Skeletal muscle cell (primary cell): ENCODE measurements at places on chromosomes 2 and 18.

GRCh38 chr2:172427990-172428831 is 825 bp downstream of the ITGA6 start:
- DNase-seq, result no peak

GRCh38 chr2:219297766-219298456 is 11.3 kb downstream of the PTPRN start:
- DNase-seq, result no peak

DNA sequence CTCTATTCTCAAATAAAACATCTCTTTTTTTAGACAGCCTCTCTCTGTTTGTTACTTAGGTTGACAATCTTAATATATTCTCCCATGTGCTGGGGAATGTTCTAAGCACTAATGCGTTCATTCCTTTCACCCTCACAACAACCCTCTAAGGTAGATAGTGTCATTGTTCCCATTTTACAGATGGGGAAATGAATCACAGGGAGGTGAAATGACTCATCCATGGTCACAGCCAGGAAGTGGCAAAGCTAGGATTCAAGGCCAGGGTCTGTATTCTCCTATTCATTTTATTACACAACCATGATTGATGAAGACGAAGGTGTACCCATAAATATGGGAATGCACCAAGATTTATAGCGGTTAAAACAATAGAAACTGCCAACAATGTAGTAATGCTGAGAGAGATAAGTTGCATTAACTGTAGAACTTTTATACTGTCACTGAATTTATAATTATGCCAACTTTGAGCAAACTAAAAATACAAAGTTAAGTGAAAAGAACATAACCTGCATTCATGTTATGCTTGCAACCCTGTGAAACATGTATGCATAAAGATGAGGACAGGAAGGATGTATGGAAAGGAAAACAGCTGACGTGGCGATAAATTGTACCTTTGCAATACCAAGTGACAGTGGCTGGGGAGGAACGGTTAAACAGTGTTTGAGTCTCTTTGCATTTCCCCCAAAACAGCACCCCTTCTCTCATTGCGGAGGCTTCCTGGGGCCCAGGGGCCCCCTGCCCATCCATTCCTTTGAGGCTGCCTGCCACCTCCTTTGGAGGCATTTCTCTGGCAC is 257.7 kb upstream of the AGAP1 start:
- no peak for DNase-seq

- DNase-seq, result no peak
Measured at GRCh38 chr2:85430752-85431569, 12.4 kb downstream of the SH2D6 start.

DNA sequence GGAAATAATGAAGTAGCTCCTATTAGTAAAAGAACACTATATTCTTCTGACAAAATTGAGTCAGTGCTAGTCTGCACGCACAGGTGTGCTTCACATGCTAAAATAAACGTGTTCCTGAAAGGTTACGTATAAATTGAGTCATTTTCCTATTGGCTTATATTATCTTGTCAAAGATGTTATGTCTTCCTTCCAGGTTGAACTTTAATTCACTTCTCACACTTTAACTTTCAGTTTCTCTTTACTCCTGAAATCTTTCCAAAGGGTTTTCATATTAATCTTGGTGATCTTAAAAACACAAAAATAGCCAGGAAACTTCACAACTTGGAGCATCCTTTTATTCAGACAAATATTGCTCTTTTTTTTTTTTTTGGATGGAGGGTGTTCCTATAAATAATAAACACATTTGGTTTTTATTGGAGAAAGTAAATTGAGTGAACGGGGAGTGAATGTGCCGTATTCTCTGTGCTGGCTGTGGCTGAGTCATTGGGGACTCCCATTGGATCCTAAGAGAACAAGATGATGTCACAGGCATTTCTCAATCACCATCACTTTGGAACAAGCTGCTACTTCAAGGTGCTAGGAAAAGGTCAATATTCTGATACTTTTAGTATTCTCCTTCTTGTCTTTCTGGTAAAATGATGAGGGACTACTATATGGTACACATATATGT is 150.2 kb upstream of the SPATS2L start:
- DNase-seq, result peak; percentile 85

DNA sequence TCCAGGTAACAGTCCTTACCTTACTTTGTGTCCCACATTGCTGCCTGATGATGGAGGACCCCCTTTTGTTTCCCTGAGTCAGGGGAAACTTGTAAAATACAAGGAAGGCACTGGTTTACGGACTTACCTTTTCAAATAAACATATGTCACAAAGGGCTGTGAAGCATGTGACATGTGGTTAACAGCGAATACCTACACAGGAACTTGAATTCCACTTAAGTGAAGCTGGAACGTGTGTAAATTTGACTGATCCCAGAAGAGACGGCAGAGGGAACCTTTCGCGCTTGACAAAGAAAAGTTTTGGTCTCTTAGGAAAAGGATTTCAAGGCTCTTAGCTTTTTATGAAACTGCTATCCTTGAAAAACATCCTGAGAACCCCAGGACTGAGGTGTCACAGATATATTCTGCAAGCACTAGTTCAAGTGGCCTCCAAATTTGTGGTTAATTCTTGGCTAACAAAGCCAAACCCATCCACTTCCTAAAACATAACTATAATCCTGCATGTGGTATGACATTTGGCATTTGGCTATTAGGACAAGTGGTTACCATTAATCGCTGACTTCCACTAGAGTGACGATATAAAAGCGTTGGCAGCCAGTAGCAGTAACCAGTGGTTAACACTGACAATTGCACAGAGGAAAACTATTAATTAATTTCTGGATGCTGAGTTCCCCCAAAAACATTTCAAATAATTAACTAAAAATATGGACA is 55.6 kb downstream of the ITGB6 start:
- no peak for DNase-seq

- no peak for DNase-seq
Measured at GRCh38 chr2:37869771-37870170, 55.3 kb upstream of the RMDN2 start.

- peak; percentile 15 for DNase-seq
Measured at GRCh38 chr2:135494503-135494902, 36.5 kb downstream of the ZRANB3 start.

GRCh38 chr2:190378880-190379237 is 29.3 kb upstream of the MFSD6 start:
- no peak for DNase-seq

DNA sequence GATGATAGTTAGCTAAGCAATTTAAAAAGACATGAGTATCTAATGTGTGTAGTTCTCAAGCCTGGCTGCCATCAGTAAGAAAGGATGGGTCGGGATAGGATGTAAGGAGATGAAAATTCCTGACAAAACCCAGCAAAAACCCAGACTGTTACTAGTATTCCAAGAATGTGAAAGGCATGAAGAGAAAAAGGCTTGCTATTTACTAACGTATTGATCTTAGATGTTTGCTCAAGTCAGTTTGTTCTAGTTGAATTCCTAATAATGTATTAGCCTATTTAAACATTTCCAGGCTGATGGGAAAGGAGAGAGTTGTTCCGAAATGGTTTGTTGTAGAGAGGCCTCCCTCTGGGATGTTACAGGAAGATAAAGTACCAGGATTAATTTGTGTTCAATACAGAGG is 88.2 kb downstream of the ZNF532 start:
- DNase-seq, result no peak

GRCh38 chr2:239307921-239308613 is 92.8 kb downstream of the HDAC4 start:
- DNase-seq, result no peak

DNA sequence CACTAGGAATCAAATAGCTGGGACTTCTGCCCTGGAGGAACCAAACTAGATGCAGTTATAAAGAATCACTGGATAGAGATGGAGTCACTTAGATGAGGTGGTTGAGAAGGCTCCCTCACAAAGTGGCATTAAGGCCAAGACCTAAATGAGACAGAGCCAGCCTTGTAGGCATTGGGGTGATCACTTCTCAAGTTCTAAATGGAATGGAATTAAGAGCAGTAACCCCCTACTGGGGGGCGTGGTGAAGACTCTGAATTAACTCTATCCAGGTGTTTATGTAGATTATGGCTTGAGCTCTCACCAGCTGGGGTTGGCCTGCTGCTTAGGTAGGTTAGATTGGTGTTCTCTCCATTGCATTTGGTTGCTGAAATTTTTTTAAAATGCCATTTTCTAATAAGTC is 71.3 kb downstream of the TTC27 start:
- no peak for DNase-seq

GRCh38 chr2:39678170-39678569 is 12.5 kb downstream of the TMEM178A start:
- no peak for DNase-seq

DNA sequence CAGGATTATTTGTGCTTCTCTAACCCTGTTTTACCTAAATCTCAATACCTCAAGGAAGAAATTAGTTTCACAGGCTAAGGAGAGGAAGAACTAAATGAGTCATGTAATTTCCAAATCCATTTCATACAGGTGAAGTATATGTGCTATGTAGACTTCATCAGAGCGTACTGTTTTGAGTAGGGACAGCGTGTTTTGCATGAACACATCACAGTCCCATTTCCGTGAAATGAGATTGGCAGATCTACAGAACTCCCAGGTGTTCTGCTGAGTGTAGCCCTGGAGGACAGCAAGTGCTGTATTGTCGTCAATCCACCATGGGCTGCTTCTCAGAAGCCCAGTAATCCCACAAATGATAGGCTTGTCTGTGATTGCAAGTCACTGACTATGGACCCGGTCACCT is 97.7 kb downstream of the XRCC5 start:
- DNase-seq, result no peak

DNA sequence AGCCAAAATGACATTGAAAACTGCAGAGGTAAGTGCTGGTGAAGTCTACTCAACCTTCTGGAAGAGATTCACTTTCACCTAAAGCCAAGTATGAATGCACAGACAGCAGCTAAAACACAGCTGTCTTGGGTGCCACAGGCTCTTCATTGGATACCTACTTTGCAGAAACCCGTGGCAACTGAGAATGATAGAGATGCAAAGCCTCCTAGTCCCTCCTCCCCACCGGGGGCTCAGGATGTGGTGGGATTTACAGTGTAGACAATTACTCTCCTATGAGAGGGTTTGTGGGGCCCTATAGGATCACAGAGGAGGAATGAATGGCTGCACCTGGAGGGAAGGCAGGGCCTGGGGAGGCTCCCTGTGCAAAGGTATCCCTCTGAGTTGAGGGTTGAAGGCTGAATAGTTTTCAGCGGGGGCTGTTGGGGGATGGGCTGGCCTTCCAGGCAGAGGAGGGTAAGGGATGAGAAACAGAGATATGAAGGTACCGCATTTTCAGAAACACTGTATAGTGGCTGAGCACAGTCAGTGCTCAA is 131.6 kb downstream of the RNF144A start:
- DNase-seq, result no peak

- DNase-seq, result no peak
Measured at GRCh38 chr18:42182728-42183700, 228.0 kb downstream of the PIK3C3 start.

DNA sequence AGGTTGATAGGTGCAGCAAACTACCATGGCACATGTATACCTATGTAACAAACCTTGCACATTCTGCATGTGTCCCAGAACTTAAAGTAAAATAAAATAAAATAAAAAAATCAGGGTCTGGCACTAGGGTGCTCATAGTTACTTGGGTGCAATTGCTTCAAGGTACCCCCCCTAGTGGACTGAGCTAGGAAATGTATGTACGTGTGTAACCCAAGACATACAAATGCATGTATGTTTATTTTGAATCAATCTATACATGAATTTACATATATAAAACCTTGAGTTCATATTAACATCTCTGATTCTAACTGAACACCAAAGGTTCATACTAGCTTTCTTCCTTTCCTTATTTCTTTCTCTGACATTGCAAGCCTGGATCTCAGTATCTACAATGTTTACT is 51.5 kb downstream of the USP37 start:
- no peak for DNase-seq

DNA sequence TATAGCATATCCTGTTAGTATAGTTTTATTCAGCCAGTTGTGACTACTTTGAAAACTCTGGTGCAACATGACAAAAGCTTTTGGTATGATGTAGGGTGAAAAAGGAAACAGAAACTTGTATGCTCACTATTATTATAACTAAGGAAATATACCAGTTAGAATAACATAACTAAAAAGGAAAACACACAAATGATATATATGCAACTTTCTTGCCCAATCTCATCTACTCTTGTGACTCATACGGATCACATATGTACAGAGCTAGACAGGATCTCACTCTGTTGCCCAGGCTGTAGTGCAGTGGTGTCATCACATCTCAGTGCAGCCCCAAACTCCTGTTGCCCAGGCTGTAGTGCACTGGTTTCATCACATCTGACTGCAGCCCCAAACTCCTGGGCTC is 12.4 kb upstream of the TLK1 start:
- DNase-seq, result no peak

DNA sequence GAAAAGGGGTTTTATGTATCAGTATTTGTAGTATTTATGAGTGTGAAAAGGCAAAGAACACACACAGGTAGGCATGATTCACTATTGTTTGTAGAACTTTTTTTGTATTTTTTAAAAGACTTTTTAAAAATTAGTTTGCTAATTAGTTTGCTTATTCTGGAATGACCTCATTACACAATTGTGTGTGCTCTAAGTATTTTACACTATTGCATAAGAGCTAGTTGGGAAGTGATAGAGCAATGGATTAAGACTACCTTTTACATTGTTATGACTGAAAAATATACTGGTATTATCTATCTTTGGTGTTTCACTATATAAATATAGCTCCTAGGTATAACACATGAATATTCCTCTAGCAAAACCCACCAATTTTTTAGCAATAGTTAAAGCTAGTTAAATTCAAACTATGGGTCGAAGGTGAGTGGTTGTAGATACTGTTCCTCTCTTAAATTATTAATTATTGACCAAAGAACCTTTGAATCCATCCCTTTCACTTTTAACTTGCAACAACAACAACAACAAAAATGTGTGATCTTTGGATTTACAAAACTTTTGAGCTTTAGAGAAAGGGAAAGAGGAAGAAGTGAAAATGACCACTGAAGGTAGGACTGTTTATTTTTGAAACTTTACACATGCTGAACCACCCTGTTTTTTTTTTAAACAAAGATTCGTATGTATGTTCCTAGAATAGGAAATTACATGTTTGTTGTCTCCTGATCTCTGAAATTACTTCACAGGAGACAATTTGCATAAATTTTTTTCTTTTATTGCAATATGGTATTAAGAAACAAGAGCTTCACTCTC is 18.7 kb downstream of the ITPRID2 start:
- no peak for DNase-seq

GRCh38 chr2:113038291-113038690 is 14.4 kb downstream of the IL36B start:
- DNase-seq, result no peak

DNA sequence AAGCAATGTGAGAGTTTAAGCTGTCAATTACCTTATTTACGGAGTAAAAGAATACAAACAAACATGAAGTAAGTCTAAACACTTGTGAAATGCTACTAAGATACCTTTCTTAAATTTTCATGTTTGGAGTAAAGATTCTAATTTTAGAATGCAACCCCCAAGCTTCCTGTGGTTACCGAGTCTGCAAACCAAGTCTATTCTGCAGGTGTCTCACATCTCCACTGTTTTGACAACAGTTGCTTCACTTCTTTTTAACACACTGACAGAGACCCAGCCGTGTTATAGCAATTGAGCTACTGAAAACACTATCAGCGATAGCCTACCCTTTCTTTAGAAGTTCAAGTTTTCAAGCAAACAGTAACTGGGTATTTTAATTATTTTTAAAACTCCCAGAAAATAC is 608.3 kb downstream of the ERBB4 start:
- DNase-seq, result no peak

GRCh38 chr2:129777146-129777545 is 202.3 kb upstream of the RAB6C start:
- DNase-seq, result no peak

GRCh38 chr2:220717283-220717682 is 854.8 kb downstream of the EPHA4 start:
- DNase-seq, result no peak

- DNase-seq, result no peak
Measured at GRCh38 chr2:230922951-230923717, 1.9 kb downstream of the GPR55 start.

GRCh38 chr2:143068509-143068908 is 60.7 kb upstream of the ARHGAP15 start:
- DNase-seq, result no peak
